ENCODE measurements at places on chromosomes 5 and 9. TPM values are rescaled to one million over a fixed set of nuclear protein-coding genes. Genes with fewer than 3 reads are reported as not detected.

Gene GDA
- total RNA-seq: 24.3 TPM

Gene SUSD3
- total RNA-seq: 1.3 TPM

Gene HAVCR1
- total RNA-seq: 6.0 TPM

Gene KCNT1
- total RNA-seq: not detected

Gene ZNF658
- 2.5 TPM for total RNA-seq

Gene DBH
- total RNA-seq: not detected

Gene FAXDC2
- total RNA-seq: not detected

Gene TPPP
- total RNA-seq: 0.38 TPM

DNA sequence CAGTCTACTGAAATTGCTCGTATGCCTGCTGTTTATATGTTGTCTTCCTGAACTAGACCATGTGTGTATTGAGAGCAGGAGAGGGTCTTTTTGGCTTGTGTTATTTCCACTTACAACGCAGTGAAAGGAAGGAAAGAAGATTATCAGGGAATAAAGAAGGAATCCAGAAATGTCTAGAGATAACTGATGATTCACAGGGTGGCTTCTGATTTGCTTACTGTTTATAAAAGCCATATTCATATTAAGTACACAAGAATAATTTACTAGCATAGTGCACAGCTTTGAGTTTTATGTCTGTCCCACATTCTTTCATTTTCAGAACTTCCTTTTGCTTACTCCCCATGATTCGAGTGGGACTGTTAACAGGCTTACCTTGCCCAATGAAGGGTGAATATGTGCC lies 72.1 kb downstream of the PRLR start:
- DNase-seq: no peak

DNA sequence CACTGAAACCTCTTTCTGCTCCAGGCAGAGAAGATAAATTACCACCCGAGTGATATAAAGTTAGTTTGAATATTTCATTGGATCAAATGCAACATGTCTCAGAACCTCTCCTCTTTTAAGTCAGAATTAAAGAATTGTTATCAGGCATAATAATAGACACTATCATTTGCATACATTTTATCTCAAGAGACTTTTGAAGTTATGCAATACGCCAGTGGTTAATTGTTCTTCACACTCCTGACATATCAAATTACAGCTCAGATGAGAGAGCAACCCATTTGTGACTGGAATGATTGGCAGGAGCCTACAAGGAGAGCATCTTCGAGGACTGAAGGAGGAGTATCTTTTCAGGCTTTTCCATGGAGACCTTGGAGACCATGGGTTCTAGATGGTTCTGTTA lies 452.2 kb downstream of the KDM4C start:
- DNase-seq: no peak

DNA sequence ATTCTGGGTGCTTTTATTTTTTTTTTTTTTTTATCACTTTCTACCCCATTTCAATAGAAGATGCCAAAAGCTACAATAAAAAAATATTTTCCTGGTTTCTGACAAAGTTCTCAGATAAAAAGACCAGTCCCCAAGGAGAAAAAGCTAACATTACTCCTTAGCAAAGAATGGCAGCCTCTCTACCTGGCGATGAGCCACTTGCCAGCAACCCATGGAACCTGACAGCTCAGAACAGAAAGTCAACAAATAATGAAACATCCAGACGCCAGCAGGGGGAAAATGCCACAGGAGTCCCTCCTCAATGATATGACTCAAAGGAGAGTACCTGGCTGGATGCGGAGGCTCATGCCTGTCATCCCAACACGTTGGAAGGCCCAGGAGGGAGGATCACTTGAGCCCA lies 123.2 kb downstream of the MYO10 start:
- DNase-seq: peak; percentile 59

GRCh38 chr5:179805070-179805528 lies 1.6 kb downstream of the MGAT4B start:
- DNase-seq: no peak

- peak; percentile 12 for DNase-seq
Measured at GRCh38 chr5:154753792-154754191, 1.4 kb upstream of the LARP1 start.

DNA sequence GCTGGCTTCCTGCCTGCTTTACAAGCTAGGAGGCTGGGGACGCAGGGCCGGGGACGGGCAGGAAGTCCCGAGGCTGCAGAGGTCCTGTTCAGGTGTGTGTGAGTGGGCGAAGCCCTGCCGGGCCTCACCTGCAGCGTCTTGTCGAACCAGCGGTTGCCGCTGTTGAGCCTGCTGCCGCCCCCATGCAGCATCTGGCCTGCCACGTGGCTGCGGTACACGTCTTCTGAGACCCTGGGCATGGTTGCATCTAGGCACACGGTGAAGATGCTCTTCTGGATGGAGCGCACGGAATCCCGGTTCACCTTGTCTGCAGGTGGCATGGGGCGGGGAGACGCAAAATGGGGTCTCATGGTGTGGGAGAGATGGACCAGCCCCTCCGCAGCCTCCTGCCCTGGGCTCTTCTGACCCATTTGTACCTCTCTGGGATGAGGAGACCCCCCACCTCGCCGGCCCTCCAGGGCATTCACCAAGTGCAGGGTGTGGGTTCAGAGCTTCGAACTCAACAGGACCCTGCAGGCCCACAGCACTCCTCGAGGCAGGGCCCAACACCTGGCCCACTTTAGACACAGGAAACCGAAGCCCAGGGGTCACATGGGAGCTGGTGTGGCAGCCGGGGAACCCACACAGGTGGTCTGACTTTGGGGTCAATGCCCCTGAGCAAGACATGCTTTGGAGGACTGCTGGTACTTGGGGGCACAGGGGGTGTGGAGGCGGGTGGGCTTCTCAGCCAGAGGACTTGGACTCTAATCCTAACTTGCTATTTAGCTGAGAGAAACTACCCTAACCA lies 10.0 kb downstream of the CRAT start:
- DNase-seq: no peak

GRCh38 chr5:72046106-72046505 lies 61.2 kb upstream of the MAP1B start:
- no peak for DNase-seq

- DNase-seq: no peak
Measured at GRCh38 chr9:72383978-72384709, 19.1 kb upstream of the ZFAND5 start.

DNA sequence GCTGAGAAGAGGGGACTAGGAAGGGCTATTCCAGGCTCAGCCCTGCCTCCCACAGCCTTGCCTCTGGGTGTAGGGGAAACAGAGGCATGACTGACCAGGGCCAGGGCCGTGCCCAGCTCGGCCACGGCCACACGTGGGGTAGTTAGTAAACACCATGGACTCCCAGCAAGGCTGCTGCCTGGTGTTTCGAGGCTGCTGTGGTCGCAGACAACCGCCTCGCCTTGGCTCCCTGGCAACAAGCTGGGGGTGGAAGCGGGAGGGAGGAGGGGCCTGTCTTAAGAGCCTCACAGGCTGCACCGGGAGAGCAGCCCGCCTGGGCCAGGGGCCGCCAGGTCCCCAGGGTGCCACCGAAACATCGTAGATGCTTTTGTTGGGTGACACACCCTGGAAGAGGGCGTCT lies 90.2 kb upstream of the CACNA1B start:
- no peak for DNase-seq

DNA sequence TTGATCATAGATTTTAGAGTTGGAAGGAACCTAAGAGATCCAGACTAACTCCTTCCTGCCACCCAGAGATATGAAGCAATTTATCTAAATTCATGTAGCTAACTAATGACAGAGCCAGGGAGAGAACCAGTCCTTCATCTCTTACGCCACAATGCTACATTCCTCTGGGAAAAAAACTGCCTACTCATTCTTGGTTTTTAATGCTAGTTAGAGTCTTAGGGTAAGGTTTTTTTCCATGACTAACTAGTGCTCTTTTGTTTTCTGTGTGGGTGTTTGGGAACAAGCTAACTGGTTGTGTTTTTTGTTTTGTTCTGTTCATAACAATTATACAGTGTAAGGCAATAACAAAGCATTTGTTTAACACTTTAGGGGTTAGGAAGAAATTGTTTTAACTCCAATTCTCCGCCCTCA lies 52.4 kb downstream of the SLC44A1 start:
- DNase-seq: peak; percentile 15

DNA sequence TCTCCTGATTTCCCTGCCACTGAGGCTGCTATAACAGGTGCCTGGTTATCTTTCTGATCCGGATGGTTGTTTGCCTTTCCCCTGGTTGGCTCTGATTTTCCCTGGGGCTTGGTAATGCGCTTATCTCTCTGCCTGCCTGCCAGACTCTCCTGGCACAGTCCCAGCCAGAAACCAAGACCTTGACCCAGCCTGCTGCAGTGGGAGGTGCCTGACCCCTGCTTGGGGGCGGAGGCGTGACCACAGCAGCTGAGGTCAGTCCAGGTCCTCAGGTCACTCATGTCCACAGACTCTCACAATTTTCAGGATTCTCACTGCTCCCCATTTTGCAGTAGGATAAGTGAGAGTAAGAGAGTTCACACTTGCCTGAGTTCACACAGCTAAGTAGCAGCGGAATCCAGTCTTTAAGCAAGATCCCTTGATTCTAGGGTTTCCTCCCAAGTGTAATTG lies 24.4 kb upstream of the SYNPO start:
- peak; percentile 71 for DNase-seq

GRCh38 chr5:103475629-103476240 lies 86.9 kb downstream of the NUDT12 start:
- DNase-seq: peak; percentile 9

GRCh38 chr9:24464319-24464951 lies 81.3 kb downstream of the IZUMO3 start:
- no peak for DNase-seq

DNA sequence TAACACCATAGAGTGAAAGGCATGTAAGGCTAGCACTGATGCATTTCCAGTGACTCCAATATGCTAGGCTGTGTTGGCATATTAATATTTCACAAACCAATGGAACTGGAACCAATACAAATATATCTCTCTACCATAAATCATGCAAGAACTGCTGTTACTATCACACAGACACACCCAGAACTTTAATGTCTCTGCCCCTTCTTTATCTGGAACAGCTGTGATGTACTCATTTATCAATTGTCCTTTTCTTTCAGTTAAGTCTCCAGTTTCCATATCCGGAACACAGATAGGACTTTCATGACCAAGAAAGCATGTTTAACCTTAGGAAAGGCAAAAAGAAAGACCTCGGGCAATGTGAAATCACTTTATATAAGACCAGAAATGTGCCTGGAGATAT lies 70.3 kb downstream of the SPTLC1 start:
- DNase-seq: no peak

DNA sequence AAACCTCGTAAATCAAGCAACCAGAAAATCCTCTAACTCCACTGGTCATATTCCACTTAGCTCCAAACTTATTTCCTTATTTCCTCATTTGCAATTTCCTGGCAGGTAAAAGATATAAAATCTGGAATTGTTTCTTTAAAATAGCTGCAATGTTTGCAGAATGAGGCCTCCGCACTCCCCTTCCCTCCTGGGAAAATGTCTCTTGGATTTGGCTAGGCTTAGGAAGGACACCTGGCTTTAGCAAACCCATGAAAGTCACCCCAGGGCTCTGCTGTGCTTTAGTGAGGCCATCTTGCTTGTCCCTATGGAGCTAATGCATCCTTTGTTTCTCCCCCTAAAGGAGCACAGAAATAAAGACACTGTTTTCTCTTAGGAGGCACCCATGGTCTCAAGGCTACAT lies 10.5 kb downstream of the ARSB start:
- no peak for DNase-seq

DNA sequence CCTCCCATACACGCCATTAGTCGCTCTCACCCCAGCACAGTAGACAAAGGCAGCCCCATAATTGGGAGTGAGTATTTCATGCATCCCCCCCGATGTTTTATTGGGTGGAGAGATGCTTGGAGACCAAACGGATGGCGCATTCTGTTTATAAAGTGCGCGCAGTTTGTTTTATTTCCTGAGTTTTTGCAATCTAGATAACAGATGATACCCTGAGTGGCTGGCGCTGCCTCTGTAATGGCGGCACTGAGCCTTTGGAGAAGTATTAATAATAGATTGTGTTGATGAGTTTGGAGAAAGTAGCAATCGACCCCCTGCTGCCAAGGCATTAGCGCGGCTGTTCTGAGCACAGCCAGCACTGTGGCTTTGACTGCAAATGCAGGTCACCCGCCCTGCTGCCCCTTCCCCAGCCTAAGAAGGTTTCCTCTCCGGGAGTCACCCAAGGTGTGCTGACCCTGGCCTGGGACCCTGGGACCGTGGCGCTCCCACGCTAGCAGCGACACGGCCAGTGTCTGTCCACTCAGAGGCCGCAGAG lies 74.3 kb downstream of the LMX1B start:
- DNase-seq: no peak

DNA sequence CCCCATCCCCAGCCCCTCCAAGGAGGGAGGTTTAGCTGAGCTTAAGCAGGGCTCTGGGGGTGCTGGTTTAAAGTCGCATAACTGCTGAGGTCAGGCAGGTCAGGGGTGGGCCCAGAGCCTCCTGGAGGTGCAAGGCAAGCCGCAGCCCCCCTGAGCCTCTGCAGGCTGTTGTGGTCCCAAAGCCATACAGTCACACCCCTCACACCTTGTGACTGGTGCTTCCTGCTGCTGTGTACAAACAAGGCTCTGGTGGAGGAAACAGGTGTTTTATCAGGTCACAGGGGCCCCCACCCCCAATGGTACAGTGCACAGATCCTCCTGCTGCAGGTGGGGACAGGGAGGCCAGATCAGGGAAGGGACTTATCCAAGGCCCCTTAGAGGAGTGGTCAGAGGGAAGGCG lies 8.0 kb downstream of the TCF7 start:
- no peak for DNase-seq

- no peak for DNase-seq
Measured at GRCh38 chr5:79850316-79850822, 140.7 kb downstream of the MTX3 start.

- peak; percentile 42 for DNase-seq
Measured at GRCh38 chr5:56447232-56447631, 214.1 kb upstream of the ANKRD55 start.

GRCh38 chr5:129746876-129747275 lies 1.0 kb upstream of the MINAR2 start:
- no peak for DNase-seq
